ENCODE measurements at places on chromosomes 7 and 10.
A peak's percentile ranks its signal among the peaks of the same experiment; 100 is the strongest.

DNA sequence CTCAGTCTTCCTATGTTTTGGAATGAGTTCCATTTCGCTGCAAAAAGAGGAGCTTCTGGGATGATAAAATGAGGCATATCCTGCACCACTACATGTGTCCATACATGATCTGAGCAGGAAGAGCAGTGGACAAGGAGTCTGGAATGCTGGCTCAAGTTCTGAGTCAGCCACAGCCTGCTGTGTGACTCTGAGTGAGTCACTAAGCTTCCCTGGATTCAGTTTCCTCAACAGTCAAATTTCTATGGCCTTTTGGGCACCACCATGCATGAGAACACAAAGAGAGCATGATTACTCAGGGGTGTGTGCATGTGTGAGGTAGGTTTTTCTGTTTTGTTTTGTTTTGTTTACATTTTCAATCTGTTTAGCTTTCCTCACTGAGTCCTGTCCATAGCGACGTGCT lies 254.6 kb downstream of the ANKRD30A start:
- DNase-seq = no peak

- DNase-seq = no peak
Observed at GRCh38 chr10:132544744-132545658, 7.4 kb downstream of the INPP5A start.

DNA sequence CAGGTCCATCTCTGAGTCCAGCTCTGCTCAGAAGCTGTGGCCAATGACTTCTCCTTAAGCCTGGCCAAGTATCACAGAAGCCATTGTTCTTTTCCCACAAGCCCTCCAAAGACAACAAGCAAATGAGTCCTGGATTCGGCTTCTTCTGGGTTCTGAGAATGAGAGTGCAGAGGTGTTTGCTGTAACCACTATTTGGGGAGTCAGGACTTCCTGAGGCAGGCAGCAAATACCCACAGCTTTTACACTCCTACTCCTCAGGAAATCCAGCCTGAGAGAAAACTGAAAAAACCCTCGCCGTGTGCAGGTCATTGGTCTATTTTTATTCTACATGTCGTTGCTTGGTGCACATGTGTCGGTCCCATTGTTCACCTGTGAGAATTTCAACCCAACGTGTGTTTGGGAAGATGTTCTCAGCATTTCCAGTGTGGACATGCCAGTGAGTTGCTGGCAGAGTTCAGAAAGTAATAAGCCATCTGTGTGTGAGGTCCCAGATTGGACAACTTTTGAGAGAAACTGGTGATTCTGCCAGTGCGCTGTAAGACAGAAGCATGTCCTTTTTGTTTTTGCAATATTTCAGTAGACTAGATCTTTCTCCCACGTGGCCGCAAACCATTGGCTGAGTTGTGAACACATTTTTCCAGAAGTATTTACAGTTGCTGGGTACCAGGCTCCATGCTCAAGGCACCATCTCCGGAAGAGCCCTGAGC lies 121.6 kb upstream of the LYZL2 start:
- no peak for DNase-seq

GRCh38 chr7:80078159-80078731 lies 56.4 kb upstream of the GNAI1 start:
- DNase-seq = no peak

DNA sequence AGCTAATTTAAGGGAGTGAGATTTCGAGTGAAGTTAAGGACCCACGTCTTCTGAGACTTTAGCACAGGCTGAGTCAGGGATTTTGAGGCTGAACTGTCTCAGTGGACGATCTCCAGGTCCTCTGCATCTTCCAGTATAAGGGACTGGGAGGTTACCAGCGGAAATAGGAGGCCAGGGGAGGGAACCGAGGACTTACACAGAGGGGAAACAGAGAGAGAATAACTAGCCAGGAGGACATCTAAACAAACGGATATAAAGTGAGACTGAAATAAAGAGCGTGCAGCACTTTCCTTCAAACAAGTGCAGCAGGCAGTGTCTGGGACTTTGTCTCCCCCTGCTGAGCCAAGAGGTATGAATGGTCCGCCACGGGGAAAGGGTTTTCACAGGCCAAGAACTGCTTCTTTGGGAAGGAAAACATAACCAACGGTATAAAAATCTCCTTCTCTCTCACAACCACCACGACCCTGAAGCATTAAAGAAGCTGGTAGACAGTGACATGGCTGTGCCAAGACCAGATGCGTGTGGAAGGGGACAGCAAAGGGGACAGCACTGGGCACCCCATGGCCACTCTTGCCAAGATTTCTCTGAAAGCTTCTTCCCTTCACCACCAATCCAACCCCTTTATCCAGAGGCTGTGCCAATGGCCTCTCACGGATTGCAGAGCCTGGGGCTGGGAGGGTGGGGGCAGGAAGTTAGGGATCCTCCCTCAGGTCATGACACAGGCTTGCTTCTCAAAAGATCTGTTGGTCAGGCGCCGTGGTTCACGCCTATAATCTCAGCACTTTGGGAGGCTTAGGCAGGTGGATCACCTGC lies 72.0 kb downstream of the SLC37A3 start:
- no peak for DNase-seq

- no peak for DNase-seq
Observed at GRCh38 chr7:778271-778967, 51.3 kb upstream of the PRKAR1B start.

- DNase-seq = no peak
Observed at GRCh38 chr7:137618748-137619147, 228.0 kb downstream of the DGKI start.

- DNase-seq = no peak
Observed at GRCh38 chr7:142303650-142304049, 45.8 kb upstream of the PRSS58 start.

DNA sequence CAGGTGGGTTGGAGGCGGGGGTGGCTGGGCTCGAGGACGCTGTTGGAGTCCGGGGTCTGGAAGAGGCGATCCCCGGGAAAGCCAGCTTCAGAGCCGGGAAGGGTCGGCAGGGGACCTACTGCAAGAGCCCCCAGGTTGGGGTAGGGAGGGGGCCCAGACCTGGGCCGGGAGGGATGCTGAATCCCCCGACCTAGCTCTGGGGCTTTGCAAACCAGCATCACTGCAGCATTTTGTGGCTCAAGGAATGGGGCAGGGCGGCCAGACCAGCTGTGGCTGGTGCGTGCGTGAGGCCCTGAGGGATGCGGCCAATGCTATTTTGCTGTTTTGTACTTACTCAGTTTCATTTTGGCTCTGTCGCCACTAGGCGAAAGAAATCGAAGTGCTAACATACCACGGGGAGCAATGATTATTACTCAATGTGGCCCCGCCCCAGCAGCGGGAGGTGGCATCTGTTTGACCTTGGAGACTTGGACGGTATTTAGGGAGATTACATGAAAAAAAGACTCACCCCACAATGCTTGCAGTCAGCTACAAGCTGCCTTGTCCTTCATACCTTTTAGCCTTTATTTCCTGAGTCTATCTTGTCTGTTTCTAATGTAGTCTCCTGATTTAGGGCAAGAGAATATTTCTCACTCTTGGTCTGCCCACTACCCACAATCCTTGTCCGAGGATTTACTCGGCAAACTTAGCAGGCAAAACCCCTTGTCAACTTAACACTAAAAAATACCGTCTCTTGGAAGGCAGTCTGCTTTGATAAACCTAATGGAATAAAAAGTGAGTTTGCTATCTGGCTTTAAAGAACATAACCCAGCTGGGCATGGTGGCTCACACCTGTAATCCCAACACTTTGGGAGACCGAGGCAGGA lies 16.2 kb downstream of the HSPB1 start:
- peak; percentile 27 for DNase-seq

DNA sequence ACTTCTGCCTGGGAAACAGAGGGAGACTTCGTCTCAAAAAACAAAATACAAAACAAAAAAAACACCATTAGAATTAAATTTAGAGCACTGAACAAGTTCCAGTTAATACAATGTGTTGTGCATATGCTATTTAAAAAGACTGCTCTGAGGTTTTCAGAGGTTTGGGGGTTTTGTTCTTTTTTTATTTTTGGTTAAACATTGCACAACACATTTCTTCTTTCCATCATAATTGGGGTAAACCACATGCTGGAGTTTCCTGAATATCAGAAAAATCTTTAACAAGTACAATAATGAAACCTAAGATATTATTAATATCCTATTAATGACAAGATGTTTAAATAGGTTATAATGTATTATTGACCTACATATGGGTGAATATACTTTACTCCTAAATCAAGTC lies 26.3 kb downstream of the IGF2BP3 start:
- no peak for DNase-seq

DNA sequence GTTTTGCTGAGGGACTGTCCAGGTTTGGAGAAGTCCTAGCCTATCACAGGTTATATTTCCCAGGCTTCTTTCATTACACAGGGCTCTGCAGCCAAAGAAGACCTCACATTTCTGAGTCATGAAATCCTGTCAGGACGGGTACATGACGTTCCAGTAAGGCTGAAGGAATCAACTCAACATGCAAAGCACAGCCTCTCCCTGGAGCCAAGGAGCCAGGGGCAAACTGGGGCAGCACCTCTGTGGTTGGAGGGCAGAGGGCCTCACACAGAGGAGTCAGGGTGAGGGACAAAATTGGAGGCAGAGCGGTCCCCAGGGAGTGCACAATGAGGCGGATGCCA lies 116.3 kb upstream of the GDF10 start:
- no peak for DNase-seq

DNA sequence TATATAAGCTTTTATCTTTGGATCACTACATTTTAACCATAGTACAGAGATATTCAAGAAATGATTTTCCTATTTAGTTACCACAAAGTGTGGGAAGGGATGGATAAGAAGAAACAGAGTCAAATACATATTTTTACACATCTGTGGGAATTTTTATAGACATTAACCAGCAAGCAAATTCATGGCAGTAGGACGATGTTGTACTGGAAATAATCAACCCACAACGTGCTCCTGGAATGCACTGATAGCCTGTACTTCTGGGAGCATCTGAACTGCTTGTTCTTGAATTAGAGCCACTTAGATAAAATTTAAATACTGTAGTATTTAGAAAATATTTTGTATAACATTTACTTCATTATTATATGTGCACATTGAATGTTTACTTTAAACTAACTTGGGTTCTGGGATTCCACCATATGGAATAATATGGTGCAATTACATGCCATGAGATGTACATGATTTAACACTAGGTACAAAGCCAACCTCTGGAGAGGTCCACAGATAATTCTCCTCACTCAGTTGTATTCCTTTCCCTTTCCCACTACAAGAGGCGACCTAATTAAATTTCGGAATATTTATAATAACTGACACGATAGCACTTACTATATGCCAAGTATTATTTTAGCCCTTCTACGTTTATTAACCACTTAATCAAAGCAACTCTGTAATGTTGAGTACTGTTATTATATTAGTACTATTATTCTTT lies 164.9 kb upstream of the HGF start:
- no peak for DNase-seq

DNA sequence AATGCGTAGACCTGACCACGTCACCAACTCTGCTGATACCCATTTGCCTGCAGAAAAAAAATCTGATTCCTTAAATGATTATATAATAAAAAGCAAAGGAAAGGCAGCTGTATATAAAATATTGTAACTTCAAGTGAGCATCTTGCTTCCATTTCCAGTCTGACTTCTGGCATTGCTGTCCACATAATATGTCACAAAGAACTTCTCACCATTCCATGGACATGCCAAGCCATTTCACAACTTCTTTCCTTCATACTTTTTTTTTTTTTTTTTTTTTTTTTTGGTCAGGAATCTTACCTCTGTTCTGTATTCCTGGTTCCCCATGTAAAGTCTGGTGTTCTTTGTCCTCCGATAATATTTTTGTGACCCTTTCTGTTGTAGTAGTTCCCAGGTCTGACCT lies 165.5 kb downstream of the SND1 start:
- no peak for DNase-seq

GRCh38 chr7:276230-276835 lies 13.6 kb upstream of the FOXL3 start:
- no peak for DNase-seq

DNA sequence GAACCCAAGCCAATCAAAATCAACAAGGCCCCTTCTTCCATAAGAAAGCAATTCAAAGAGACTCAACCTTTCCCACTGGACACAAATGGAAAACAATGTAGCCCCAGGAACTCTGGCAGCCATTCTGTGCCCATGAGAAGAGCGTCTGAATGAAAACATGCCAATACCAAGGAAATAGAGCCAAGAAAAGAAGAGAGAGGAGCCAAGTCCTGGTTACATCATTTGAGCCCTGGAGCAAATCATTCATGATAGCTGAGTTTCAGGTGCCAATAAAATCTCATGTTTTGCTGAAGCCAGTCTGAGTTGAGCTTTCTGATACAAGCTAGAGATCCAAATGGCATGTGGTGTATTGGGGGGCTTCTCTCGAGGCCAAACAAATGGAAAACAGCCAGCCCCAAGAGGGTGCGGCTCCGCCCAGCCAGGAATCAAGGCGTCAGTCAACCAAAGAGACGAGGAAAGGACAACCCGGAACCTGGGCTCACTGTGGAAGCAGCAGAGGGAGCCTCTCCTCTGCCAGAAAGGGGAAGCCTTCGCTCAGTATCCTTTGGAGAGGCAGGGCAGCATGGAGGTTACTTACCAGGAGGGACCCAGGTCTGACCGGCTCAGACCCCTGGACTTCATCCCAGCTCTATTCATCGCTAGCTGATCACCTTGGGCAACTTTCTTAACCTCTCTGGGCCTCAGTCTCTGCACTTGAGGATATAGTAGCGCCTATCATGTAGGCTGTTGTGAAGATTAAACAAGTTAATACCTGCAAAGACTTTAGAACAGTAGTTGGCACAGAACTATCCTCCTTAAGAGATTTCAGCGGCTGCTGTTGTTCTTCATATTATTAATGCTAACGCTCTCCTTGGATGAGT lies 61.8 kb downstream of the OAT start:
- DNase-seq = no peak

- no peak for DNase-seq
Observed at GRCh38 chr7:158997471-158997870, 141.1 kb downstream of the DYNC2I1 start.

GRCh38 chr7:35319606-35320005 lies 65.7 kb upstream of the TBX20 start:
- no peak for DNase-seq

GRCh38 chr7:8379264-8379663 lies 54.1 kb upstream of the NXPH1 start:
- no peak for DNase-seq

DNA sequence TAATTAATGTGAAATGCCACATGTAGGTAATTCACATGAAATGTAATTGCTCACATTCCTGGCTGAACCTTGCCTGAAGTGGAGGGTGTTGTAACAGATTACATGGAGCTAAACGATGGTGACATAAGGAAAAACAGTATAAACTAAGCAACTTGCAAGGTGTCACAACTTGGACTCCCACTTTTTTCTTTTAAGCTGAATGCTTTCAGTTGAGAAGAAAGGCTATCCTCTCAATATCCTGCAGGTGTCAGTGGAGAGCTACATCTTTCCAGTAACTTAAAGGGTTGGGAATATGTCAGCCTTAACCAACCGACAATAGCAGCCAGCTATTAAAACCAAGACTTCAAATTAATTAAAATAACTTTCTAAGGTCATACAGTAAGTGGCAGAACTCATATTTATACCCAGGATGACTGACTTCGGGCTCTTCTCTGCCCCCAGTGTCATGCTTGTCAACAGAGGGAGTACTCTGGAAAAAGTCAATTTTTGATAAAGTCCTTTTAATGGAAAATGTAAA lies 33.7 kb downstream of the NRBF2 start:
- DNase-seq = no peak

Measured in esophagus squamous epithelium (tissue), 5 donors.